ENCODE measurements at places on chromosomes 1 and 21. TPM values are rescaled to one million over a fixed set of nuclear protein-coding genes. Genes with fewer than 3 reads are reported as not detected.
A peak's percentile ranks its signal among the peaks of the same experiment; 100 is the strongest.

GRCh38 chr1:216779686-216780085 is 56.5 kb upstream of the ESRRG start:
- peak; percentile 31 for DNase-seq

DNA sequence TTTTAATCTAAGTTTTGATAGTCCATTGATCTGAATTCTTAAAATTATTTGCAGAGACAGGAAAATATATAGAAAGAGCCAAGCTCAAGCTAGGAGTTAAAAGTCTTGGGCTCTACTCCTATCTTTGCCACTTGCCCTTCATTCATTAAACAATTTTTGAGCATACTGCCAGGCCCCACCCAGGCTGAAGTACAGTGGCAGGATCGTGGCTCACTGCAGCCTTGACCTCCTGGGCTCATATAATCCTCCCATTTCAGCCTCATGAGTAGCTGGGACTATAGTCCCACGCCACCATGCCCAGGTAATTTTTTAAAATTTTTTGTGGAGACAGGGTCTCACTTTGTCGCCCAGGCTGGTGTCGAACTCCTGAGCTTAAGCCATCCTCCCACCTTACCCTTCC is 8.2 kb downstream of the TRMT13 start:
- no peak for DNase-seq

DNA sequence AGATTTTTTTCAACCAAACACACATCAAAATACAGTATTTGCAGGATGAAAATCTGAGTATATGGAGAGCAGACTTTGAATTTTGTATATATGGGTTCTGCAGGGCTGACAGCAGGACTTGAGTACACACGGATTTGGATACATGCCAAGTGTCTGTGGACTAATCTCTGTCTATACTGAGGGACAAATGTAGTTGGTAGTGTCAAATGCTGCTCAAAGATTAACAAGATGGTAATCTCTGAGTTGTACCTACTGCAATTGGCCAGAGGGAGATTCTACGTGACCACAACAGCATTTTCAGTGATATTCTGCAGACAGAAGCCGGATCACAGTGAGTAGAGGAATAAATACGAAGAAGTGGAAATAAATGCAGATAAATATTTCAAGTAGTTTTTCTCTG is 43.4 kb downstream of the SHCBP1L start:
- DNase-seq: no peak

GRCh38 chr1:64470665-64471217 is 812 bp downstream of the CACHD1 start:
- DNase-seq: peak; percentile 34

Gene SLC1A7
- 0.82 TPM for polyA plus RNA-seq

Gene CHML
- polyA plus RNA-seq: 22.1 TPM

Data from right lung (tissue), 10 donors.